ENCODE measurements at places on chromosomes 12 and 14. TPM values are rescaled to one million over a fixed set of nuclear protein-coding genes. Genes with fewer than 3 reads are reported as not detected.

Gene DCAF5
- total RNA-seq, result 11.0 TPM

Gene BMAL2
- 21.4 TPM for total RNA-seq

Gene ZBTB25
- total RNA-seq, result 8.0 TPM

Gene OASL
- total RNA-seq, result 0.57 TPM

Gene FSCB
- total RNA-seq, result not detected

Gene RIPK3
- 2.5 TPM for total RNA-seq

Gene FIGNL2
- under 0.01 TPM for total RNA-seq

Gene GCN1
- total RNA-seq, result 102 TPM

Gene TAS2R30
- total RNA-seq, result 2.9 TPM

Gene LMNTD1
- 0.37 TPM for total RNA-seq

Gene OR4E2
- not detected for total RNA-seq

Gene MYF5
- total RNA-seq, result not detected

Gene MORN3
- 0.65 TPM for total RNA-seq

Gene HOTAIR
- total RNA-seq, result 0.09 TPM

Gene APOLD1
- 3.3 TPM for total RNA-seq

Gene SNW1
- total RNA-seq, result 41.7 TPM

Gene HOXC12
- total RNA-seq, result not detected
